ENCODE measurements at places on chromosomes 3 and 15.

DNA sequence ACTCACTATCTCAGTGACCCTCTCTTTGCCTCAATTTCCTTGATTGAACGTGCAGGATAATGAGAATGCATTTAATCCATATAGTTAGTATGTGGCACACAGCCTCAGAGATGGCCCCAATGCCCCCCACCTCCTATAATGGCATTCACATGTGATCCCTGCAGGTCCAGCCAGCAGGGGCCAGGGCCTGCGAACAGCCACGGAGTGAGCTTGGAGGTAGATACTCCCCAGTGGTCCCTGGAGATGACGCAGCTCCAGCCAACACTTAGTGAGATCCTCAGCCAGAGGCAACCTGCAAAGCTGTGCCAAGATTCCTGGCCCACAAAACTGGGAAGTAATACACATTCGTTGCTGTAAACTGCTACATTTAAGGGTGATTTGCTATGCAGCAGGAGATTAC, 184.9 kb upstream of the NSMCE3 start:
- DNase-seq: no peak

DNA sequence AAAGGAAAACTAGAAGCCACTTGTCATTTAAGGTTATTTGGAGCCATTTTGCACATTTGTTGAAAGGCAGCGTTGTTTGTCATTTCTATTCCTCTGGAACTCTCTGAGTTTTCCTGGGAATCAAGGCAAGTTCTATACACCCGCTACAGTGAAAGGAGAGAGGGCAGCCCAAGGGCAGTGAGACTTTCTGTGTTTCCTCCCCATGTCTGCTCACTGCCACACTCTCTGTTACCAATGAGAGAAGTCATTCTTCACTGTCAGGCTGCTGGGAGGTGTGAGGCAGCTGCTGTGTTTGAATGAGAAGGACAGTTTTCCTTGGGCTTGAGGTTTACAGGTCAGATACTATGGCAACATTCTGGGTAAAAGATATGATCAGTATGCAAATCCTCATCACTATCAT, 36.0 kb downstream of the ATP13A5 start:
- DNase-seq: no peak

DNA sequence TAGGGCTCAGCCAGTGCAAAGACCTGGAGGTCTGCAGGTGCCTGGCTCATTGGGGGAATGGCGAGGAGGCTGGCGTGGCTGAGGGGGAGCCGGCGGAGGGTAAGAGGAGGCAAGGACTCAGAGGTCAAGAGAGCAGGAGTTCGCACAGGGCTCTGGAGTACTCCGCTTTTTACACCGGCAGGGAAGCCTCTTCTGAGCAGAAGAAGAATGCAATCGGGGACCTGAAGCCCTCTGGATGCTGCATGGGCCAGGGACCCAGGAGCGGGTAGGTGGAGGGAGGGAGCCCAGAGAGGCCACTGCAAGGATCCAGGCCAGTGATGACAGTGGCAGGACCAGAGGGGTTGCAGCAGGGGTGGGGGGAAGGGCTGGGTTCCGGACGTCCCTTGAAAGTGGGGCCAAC, 70.4 kb upstream of the TAMM41 start:
- DNase-seq: no peak

GRCh38 chr3:133230195-133230594, 169.7 kb upstream of the BFSP2 start:
- DNase-seq: no peak

GRCh38 chr3:5058471-5058951, 63.6 kb upstream of the ARL8B start:
- no peak for DNase-seq

- DNase-seq: no peak
Measured at GRCh38 chr15:67280217-67280616, 25.6 kb downstream of the IQCH start.

DNA sequence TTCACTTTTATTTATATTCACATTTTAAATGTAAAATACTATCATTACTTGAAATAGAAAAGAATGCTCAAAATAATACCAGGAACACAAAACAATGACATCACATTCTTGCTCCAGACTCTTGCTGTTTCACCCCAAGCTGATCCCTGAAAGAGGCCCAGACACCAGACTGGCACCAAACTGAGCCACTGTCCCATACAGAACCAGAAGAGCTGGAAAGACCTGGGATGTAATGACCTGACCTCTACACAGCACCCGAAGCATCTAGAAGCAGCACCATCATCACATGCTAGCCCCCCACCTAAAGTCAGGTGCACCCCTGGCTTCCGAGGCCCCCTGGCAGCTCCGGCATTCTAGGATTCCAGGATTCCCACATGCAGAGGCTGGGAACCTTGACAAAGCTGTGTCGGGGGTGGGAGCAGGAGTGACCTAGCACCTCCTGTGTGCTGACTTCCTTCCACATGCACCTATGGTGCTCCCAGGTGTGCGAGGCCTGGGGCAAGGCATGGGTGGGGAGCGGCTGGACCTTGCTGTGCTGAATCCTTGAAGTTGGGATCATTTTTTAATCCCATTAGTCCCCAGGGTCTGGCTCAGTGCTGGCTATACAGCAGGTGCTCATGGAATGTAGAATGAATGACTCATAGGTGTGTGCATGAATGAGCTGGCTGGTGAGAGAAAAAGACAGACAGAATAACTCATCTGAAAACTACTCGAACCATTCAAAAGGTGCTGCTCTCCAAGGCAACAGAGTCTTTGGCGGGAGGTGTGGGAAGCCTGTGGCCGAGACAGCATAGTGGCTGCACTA, 144.7 kb upstream of the IQSEC1 start:
- no peak for DNase-seq

Data from stimulated activated CD4-positive, alpha-beta T cell treated with anti-CD3 and anti-CD28 coated beads, TNF-alpha, amount 100 ng/mL, for 48 hours (primary cell).